ENCODE measurements at places on chromosomes 13 and 19. TPM values are rescaled to one million over a fixed set of nuclear protein-coding genes. Genes with fewer than 3 reads are reported as not detected.

DNA sequence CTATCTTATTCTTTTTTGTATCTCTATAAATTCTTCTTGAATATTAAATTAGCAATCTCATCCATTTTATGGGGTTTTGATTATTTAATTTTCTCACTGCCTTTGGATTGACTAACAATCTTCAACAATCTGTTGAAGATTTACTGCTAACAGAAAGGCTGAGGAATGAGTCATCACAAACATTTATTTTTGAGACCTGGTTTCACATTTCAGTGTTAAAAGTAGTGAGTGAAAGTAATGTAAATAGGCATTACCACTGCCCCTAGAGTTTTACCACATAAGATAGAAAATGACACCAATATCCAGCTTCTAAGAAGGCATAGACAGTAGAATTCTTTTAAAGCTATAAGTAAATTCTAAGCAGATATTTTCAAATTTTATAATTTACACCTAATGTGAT is 472.8 kb downstream of the OLFM4 start:
- H3K36me3 ChIP-seq = peaks cover 1% of the 10 kb centered on the region
- no peak overlapping the region for H3K27ac ChIP-seq
- H3K27me3 ChIP-seq = no peaks in the 10 kb centered on the region
- DNase-seq = no peak
- H3K4me3 ChIP-seq = no peak overlapping the region

ZNF470 gene
- 8.0 TPM for total RNA-seq

FXYD1 gene
- not detected for total RNA-seq

CGB2 gene
- total RNA-seq = not detected

GRCh38 chr13:50675651-50676050 is 167.8 kb downstream of the DLEU7 start:
- no peaks in the 10 kb centered on the region for H3K36me3 ChIP-seq
- H3K4me1 ChIP-seq = peaks cover 6% of the 10 kb centered on the region
- no peak overlapping the region for H3K27ac ChIP-seq
- no peak for DNase-seq
- no peak overlapping the region for H3K4me3 ChIP-seq

GRCh38 chr13:59747529-59747928 is 416.2 kb downstream of the DIAPH3 start:
- no peaks in the 10 kb centered on the region for H3K27me3 ChIP-seq
- no peak overlapping the region for H3K4me3 ChIP-seq
- H3K36me3 ChIP-seq = no peaks in the 10 kb centered on the region
- no peak for DNase-seq
- no peak overlapping the region for H3K27ac ChIP-seq
- H3K4me1 ChIP-seq = peaks cover 35% of the 10 kb centered on the region

GRCh38 chr19:16668176-16668575 is 7.2 kb downstream of the TMEM38A start:
- no peaks in the 10 kb centered on the region for H3K27me3 ChIP-seq
- H3K4me1 ChIP-seq = peaks cover 6% of the 10 kb centered on the region
- H3K36me3 ChIP-seq = no peaks in the 10 kb centered on the region
- no peak for DNase-seq

- H3K27me3 ChIP-seq = peaks cover 4% of the 10 kb centered on the region
- H3K36me3 ChIP-seq = peaks cover 2% of the 10 kb centered on the region
- peaks cover 5% of the 10 kb centered on the region for H3K4me1 ChIP-seq
Observed at GRCh38 chr19:13872695-13873389, 4.1 kb upstream of the NANOS3 start.

- peaks cover 20% of the 10 kb centered on the region for H3K27me3 ChIP-seq
- DNase-seq = no peak
- no peaks in the 10 kb centered on the region for H3K36me3 ChIP-seq
- H3K27ac ChIP-seq = no peak overlapping the region
Observed at GRCh38 chr19:43438291-43439031, 23.8 kb downstream of the TEX101 start.

RASA3 gene
- total RNA-seq = 7.6 TPM

NAA16 gene
- 51.1 TPM for total RNA-seq

- no peaks in the 10 kb centered on the region for H3K27me3 ChIP-seq
- no peak overlapping the region for H3K27ac ChIP-seq
- DNase-seq = no peak
- no peak overlapping the region for H3K4me3 ChIP-seq
- H3K4me1 ChIP-seq = peaks cover 2% of the 10 kb centered on the region
Observed at GRCh38 chr19:48603850-48604249, 2.7 kb upstream of the SPACA4 start.

DNA sequence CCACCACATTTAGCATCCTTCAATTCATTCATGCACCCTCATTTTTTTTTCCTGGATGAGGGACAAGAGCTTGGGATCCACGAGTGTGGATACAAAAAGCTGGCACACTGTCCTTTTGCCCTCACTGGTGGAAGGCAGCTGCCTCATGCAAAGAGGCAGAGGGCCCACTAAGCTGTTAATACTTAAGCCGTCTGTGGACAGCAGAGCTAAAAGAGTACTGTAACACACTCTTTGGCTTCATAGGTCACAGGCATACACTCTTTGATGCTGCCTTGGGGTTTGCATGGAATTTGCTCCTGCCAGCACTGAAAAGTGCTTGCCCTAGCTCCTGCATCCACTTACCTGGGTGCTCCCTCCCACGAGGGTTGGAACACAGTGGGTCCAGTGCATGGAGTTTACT is 978.4 kb upstream of the SPRY2 start:
- no peak overlapping the region for H3K27ac ChIP-seq
- no peak overlapping the region for H3K4me3 ChIP-seq

EVI5L gene
- 16.2 TPM for total RNA-seq

DNA sequence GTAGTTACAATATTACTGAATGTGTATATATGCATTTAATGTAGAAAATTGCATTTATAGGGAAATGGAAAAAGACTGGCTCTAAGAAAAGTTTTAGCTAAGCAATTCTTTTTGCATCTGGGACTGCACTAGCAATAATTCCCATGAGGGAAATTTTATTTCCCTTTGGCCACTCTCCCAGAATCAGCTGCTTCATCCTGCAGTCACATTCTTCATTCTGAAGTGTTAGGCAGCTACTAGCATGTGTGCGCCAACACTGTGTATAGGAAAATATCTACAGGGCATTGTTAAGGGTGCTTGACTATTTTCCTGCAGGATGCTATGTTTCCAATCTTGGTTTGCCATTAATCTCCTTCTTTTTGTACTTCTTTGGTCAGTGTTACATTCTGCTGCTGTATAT is 312.8 kb upstream of the PCDH20 start:
- H3K4me3 ChIP-seq = no peak overlapping the region
- H3K36me3 ChIP-seq = no peaks in the 10 kb centered on the region
- H3K4me1 ChIP-seq = peaks cover 5% of the 10 kb centered on the region

DNA sequence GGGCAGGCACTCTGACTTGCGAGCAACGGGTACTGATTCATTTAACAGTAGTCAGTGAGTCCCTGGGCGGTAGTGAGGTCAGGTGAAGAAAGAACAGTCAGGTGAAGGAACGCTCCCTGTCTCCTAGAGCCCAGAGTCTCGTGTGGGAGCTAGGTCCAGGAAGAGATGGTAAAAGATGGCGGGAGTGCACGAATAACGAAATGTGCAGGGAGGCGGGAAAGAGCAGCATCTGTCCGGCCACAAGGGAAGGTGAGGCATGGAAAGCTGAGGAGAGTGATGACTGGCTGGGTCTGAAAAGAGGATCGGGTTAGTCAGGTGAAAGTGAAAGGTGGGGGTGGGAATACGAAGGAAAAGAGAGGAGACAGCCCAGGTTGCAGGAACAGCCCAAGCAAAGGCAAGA is 63.9 kb upstream of the SLC15A1 start:
- H3K27me3 ChIP-seq = no peaks in the 10 kb centered on the region
- no peak overlapping the region for H3K27ac ChIP-seq
- peaks cover 3% of the 10 kb centered on the region for H3K4me1 ChIP-seq
- no peak for DNase-seq

DNA sequence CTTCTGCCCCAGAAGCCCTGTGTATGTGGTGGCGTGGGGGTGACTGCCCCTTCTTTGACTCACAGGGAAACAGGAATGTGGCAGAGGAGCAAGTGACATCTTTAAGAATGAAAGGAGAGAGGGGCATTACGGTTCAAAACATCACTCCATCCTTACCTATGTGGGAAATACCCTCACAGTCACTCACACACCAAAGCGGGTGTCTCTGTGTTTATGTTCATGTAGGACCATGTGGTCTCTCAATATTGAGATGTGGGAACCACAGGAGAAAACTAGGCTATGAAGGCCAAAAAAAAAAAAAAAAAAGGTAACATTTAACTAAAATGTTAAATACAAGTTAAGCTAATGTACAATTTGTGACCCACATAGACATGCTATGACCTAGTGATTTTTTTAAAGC is 153.6 kb upstream of the GPR12 start:
- no peak for DNase-seq
- no peaks in the 10 kb centered on the region for H3K36me3 ChIP-seq
- H3K4me3 ChIP-seq = no peak overlapping the region

PPM1N gene
- total RNA-seq = not detected

- H3K27me3 ChIP-seq = no peaks in the 10 kb centered on the region
- H3K4me1 ChIP-seq = no peaks in the 10 kb centered on the region
- H3K36me3 ChIP-seq = no peaks in the 10 kb centered on the region
- H3K27ac ChIP-seq = no peak overlapping the region
- H3K4me3 ChIP-seq = no peak overlapping the region
Observed at GRCh38 chr13:88071371-88071770, 400.2 kb downstream of the SLITRK5 start.

DNA sequence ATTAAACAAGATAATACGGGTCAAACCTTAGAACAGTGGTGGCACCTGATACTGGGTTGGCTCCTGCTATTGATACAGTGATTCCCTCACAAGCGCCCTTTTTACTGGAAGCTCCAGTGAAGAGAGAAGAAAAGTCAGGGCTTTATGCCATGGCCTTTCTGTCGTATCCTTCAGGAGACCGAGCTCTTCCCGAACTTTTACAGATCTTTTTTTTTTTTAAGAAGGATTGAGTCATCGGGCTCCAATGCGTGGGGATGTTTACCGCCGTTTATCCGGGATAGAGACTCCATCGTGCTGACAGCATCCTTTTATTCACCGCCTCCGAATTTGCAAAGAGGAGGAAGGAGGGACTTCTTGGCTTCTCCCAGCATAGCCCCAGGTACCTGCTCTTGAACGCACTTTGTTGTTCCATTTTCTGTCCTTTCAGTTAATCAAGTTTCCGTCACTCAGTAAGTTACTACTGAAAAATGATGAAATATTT is 574 bp downstream of the ZNF227 start:
- H3K4me1 ChIP-seq = peaks cover 7% of the 10 kb centered on the region
- H3K36me3 ChIP-seq = peaks cover 17% of the 10 kb centered on the region
- H3K4me3 ChIP-seq = peak overlapping the region; percentile 93
- no peaks in the 10 kb centered on the region for H3K27me3 ChIP-seq
- no peak for DNase-seq

GRCh38 chr13:45280011-45280410 is 61.0 kb downstream of the TPT1 start:
- peaks cover 11% of the 10 kb centered on the region for H3K36me3 ChIP-seq
- H3K27me3 ChIP-seq = no peaks in the 10 kb centered on the region
- DNase-seq = no peak
- no peak overlapping the region for H3K4me3 ChIP-seq
- H3K4me1 ChIP-seq = no peaks in the 10 kb centered on the region

GRCh38 chr13:95676105-95676761 is 706 bp upstream of the DNAJC3 start:
- peaks cover 9% of the 10 kb centered on the region for H3K36me3 ChIP-seq
- no peak for DNase-seq
- peak overlapping the region; percentile 91 for H3K4me3 ChIP-seq
- peak overlapping the region; percentile 99 for H3K27ac ChIP-seq
- peaks cover 39% of the 10 kb centered on the region for H3K4me1 ChIP-seq

GRCh38 chr19:14166999-14167575 is 30.7 kb upstream of the ASF1B start:
- H3K27ac ChIP-seq = no peak overlapping the region
- H3K36me3 ChIP-seq = peaks cover 23% of the 10 kb centered on the region
- no peaks in the 10 kb centered on the region for H3K27me3 ChIP-seq

- no peak overlapping the region for H3K4me3 ChIP-seq
- no peaks in the 10 kb centered on the region for H3K27me3 ChIP-seq
- H3K36me3 ChIP-seq = peaks cover 8% of the 10 kb centered on the region
- H3K4me1 ChIP-seq = peaks cover 21% of the 10 kb centered on the region
- peak overlapping the region; percentile 84 for H3K27ac ChIP-seq
Observed at GRCh38 chr13:46675016-46675415, 121.9 kb downstream of the ESD start.

DNA sequence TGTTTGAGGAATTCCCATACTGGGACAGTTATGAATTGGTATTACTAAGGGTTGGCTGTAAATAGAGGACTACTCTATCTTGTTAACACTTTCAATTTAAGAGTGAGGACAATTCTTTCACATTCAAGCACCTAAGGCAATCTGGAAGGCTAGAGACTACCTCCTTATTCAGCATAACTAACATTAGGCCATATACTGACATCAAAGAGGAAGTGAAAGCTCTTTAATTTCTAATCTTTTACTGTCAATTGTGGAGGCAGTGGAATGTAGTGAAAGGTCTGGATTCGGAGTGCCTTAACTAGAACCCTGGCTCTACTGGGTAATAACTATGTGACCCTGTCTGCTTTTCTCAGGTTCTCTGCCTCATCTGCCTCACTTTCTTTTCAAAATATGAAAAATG is 134.0 kb downstream of the UFM1 start:
- no peak overlapping the region for H3K27ac ChIP-seq
- peaks cover 4% of the 10 kb centered on the region for H3K4me1 ChIP-seq
- no peak overlapping the region for H3K4me3 ChIP-seq
- H3K27me3 ChIP-seq = no peaks in the 10 kb centered on the region
- H3K36me3 ChIP-seq = no peaks in the 10 kb centered on the region

GRCh38 chr19:7778081-7778480 is 15.0 kb downstream of the CLEC4M start:
- H3K36me3 ChIP-seq = no peaks in the 10 kb centered on the region
- H3K4me3 ChIP-seq = no peak overlapping the region
- H3K27me3 ChIP-seq = peaks cover 44% of the 10 kb centered on the region
- peaks cover 4% of the 10 kb centered on the region for H3K4me1 ChIP-seq
- DNase-seq = no peak
- H3K27ac ChIP-seq = peak overlapping the region; percentile 8

PSG4 gene
- not detected for total RNA-seq

GRCh38 chr13:76223565-76223964 is 587.4 kb downstream of the LMO7 start:
- no peak for DNase-seq
- H3K36me3 ChIP-seq = no peaks in the 10 kb centered on the region
- H3K27ac ChIP-seq = no peak overlapping the region
- H3K4me1 ChIP-seq = peaks cover 2% of the 10 kb centered on the region

DNA sequence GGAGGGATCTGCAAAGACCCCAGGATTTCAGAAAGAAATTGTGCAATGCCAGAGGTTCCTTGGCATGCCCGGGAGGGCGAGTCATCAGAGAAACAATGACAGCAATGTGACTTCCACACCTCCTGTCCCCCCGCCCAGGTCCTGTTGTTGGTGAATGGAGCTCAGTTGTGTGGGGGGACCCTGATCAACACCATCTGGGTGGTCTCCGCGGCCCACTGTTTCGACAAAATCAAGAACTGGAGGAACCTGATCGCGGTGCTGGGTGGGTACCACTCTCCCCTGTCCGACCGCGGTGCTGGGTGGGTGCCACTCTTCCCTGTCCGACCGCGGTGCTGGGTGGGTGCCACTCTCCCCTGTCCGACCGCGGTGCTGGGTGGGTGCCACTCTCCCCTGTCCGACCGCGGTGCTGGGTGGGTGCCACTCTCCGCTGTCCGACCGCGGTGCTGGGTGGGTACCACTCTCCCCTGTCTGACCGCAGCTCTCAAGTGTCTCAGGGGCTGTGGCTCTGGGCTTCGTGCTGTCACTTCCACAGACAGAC is 5.2 kb upstream of the F10 start:
- H3K4me1 ChIP-seq = peaks cover 5% of the 10 kb centered on the region
- peaks cover 11% of the 10 kb centered on the region for H3K27me3 ChIP-seq
- H3K27ac ChIP-seq = no peak overlapping the region
- H3K36me3 ChIP-seq = no peaks in the 10 kb centered on the region

SHFL gene
- total RNA-seq = 3.0 TPM

ZNF160 gene
- total RNA-seq = 51.0 TPM

- H3K36me3 ChIP-seq = no peaks in the 10 kb centered on the region
- no peaks in the 10 kb centered on the region for H3K27me3 ChIP-seq
- H3K4me3 ChIP-seq = peak overlapping the region; percentile 99
- H3K27ac ChIP-seq = peak overlapping the region; percentile 97
- H3K4me1 ChIP-seq = peaks cover 15% of the 10 kb centered on the region
Observed at GRCh38 chr19:3184847-3185460, 776 bp upstream of the NCLN start.

All from progenitor cell of endocrine pancreas (in vitro differentiated cells).